CD8-positive, alpha-beta T cell (primary cell): ENCODE measurements at places on chromosomes 16 and 17.

DNA sequence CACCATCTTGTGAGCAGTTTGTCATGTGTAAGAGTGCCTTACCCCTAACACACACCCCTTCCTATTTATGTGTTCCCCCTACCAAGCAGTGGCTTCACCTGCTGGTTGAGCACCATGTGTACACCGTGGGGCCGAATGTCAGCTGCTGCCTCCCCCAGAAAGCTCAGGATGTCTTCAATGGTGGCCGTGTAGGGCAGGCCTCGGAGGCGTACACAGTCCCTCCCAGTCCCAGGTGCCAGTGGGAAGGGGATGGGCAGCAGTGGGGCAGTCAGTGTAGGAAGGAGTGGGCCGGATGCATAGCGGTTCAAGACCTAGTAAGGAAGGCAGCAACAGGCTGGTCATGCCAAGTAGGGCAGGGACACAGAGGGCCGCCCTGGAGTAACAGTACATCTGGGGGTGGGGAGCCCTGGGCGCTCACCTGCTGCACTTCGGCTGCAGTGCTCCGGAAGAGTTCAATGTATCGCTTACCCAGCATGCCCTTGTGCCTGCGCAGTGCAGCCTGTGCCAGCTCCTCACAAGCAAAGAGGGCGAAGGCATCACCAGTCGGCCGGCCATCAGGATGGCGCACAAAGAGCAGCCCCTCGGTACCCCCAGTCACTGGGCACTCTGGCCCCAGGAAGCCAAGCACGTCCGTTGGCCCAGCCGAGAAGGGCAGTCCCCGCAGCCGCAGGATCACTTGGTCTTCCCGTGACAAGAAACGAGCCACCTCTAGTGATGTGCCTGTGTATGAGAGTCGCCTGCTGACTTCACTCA is 4.4 kb downstream of the ESRP2 start:
- DNase-seq = no peak

DNA sequence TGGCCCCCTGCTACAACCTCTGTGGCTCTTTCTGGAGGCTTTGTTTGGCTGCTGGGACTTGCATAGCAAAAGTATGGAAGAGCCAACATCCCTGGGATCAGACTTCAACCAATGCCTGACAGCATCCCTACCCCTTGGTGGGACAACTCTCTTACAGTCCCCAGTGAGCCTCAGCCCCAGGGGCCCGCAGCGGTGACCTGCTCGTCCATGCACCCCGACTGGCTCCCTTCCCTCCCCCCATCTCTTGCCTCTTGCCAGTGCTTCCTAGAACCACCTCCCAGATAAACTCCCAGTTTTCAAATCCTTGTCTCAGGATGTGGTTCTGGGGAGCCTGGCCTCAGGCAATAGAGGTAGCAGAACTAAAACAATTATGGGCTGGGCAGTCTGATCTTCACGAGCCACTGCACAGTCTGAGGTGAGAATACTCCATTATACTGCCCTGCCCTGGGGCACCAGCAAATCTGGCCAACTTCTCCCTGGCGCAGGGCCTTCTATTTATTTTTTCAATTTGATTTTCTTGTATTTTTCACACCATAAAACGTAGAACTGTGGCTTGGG is 86.6 kb upstream of the BRD7 start:
- no peak for DNase-seq

GRCh38 chr16:12639044-12639443 is 164.6 kb downstream of the CPPED1 start:
- no peak for DNase-seq

GRCh38 chr16:76854234-76854633 is 336.8 kb upstream of the MON1B start:
- no peak for DNase-seq

DNA sequence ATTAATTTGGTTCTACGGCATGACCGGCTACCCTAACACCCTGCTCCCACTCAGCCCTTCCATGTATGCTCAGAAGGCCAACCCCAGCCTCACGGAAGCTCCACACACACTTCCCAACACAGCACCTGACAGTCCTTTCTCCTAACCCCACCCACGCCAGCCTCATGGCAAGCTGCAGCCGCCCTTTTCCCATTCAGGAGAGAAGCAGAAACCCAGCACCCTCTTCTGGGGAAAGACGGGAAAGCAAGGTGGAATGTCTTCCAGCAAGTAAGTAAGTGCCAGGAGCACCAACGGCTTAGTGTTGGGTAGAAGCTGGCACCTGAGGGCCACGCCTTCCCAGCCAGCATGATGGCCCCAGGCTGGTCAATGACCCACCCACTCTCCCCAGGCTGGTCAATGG is 32.1 kb downstream of the ABR start:
- no peak for DNase-seq

DNA sequence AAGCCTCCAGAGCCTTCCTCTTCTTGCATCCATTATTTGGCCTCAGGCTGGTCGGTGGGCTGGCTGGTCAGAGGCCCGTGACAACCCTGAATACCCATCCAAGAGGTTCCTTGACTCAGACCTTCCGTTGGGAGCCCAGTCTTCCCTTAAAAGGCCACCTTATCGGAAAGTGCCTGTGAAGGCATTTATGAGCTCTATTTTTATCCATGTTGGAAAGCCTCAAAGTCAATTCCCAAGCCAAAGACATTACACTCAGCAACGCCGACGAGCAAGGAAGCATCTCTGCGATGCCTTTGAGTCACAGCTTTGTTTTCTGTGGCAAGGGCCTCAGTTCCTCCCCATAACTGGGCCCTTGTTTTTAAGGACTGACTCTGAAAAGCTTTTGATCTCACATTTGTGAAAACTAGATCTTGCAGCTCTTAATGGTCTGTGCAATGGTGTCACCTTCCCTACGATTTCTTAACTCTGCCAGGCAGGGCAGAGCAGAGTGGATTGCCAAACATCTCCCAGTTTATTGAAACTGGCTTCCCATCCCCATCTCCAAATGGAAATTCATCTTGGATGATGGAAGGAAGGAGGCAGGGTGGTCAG is 13.3 kb upstream of the SPOP start:
- no peak for DNase-seq

DNA sequence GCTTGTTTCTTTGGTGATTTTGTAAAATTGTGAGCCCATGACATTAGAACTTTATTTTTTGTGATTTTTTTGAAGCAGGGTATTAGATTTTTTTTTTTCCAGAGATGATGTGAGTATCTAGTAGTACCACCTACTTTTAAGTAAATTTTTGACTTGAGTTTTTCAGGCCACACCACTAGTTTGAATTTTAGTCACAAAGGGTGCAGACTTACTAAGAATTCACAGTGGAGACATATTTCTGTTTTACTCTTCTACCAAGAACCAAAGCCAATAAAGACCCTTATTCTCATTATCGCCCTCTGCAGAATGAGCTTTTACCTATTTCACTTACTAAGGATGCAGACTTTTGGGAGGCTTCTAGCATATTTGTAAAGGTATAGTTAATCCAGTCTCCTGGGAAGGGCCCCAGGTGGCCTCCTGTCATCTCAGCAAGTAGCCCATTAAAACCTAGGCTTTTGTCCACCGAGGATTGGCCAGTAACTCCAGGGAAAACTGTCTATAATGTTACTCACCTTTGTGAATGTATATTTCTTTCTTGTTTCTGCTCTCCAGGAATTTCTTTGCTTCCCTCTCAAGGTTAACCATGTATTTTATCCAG is 30.6 kb downstream of the NLK start:
- no peak for DNase-seq

DNA sequence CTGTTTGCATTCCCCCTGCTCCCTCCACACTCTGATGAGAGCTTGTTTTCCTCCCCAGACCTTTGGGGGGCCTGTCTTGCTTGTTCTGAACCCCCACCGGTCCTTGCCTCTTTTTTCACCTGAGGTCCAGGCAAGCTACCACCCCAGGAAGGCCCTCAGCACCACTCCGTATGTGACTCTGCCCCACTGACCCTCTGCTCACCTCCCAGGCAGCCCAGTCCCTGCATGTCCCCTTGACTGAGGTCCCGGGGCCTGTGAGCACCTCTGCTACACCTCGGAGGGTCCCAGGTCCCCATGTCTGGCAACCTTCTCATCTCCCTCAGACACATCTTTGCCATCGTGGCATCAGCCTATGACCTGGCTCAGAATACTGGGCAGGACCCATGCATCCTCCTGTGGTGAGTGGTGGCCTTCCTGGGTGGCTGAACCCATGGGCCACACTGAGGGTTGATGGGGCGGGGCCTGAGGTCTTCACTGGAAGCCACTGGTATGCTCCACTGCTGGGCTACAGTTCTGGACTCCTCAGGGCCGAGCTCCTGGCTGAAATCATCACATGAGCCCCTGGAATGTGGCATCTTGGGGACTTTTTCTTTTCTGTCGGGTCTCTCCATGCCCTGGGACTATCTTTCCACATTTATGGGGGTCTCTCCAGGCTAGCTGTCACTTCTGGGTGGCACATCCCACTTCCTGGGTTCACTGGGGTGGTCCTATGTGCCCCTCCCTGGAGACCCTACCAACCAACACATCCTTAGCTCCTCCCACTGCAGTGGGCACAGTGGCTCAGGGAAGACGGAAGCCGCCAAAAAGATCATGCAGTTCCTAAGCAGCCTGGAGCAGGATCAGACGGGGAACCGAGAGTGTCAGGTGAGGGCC is 3.5 kb downstream of the MYO15B start:
- DNase-seq = no peak

GRCh38 chr16:60274431-60275019 is 1540.4 kb upstream of the GOT2 start:
- no peak for DNase-seq

GRCh38 chr17:48052956-48053757 is 5.0 kb downstream of the NFE2L1 start:
- DNase-seq = no peak
